ENCODE measurements at places on chromosomes 1 and 21.

DNA sequence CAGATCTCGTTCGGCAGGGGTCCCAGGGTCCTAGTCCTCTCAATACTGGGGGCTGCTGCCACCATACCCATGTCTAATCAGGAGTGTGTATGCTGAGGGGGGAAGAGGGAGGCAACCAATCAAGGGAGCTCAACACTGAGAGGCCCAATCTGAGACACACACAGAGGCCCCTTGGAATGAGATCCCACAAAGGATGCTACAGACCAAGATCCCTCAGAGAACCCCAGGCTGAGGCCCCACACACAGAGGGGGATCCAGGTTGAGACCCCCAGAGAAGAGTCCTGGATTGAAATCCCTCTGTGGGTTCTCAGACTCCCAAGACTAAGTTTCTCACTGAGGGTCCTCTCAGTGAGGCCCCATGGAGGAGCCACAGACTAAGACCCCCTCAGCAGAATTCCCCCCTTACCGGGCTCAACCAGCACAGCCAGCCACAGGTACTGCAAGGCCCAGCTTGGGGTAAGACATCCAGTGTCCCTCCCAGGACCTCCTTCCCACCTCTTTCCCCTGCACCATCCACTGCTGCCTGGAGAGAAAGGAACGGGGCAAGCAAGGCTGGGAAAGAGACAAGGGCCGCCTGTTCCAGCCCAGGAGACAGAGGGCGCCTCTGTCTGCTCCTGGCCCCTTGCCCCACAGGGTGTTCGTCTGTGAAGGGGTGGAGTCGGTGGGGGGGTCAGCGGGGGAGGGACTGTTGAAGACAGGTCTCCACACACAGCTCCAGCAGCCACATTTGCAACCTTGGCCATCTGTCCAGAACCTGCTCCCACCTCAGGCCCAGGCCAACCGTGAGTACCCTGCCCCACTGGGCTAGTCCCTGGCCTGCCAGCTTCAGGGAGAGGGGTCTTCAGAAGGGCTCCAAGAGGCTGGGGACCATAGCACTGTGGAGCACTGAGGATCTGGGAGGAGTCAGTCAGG, at the start of gene S100A1:
S100A1 (plus strand) TSS at position 720 of the 912 bp plus-strand sequence. CDS start 2,088 bp downstream, outside the sequence.
- no peak for DNase-seq

- DNase-seq, result no peak
These were observed 12.0 kb downstream of the PROK1 start for GRCh38 chr1:110462964-110463363.

- no peak for DNase-seq
These were observed 68.8 kb downstream of the GRIK3 start for GRCh38 chr1:36965275-36966159.

- peak; percentile 88 for DNase-seq
These were observed 150.1 kb upstream of the SOD1 start for GRCh38 chr21:31509194-31510017.

GRCh38 chr1:42381280-42381673, 685 bp downstream of the RIMKLA start:
- no peak for DNase-seq

DNA sequence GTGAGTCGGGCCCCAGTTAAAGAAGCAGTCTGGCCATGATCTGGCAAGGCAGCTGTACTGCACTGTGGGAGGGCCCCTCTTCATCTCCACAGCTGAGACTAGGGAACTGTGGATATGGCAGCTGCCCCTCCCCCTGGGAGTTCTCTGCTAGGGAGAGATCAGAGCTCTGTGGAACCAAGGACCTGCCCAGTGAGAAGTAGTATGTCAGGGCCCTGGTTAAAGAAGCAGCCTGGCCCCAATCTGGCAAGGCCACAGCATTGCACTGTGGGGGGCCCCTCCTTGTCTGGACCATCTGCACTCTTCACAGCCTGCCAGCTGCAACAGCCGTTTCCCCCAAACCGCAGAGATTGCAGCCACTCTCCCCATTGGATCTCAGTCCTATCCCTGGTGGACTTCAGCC, 208.5 kb downstream of the DNAH14 start:
- DNase-seq, result no peak

- DNase-seq, result peak; percentile 67
These were observed 37.0 kb downstream of the CAPN8 start for GRCh38 chr1:223628233-223629125.

DNA sequence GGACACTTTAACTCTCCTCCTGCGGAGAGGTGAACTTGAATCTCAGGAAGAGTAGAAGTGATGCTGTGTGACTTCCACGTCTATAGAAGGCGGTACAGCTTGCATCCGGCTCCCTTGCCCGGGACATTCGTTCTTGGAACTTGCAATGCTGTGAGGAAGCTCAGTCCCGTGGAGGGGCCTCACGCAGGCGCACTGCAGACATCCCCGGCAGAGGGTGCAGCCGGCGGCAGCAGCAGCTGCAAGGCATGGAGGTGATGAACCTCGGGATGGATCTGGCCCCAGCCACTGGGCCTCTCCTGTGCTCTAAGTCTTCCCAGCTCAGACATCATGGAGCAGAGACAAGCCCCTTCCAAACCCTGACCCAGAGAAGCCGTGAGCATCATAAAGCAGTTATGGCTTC, 61.8 kb upstream of the SOD1 start:
- DNase-seq, result no peak

DNA sequence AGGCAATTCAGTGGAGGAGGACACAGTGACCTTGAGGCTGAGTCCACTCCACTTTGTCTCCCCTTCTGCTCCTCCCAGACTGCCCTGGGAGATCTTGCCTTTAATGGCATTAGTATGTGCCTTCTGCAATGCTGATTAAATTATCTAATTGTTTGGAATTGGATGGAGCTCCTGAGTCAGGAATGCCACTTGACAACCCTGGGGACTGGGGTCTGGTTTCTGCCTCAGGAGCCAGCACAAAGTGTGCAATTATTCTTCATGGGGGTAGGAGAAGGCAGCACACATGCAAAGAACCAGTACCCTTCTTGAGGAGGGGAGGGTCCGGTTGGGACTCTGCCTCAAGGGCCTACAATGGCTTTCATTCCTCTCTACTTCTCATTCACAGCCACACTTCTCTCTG, 11.9 kb upstream of the PLXNA2 start:
- DNase-seq, result no peak

GRCh38 chr1:205309741-205310140, 11.8 kb downstream of the NUAK2 start:
- no peak for DNase-seq

- no peak for DNase-seq
These were observed 98.3 kb downstream of the LYPLAL1 start for GRCh38 chr1:219271818-219272535.

DNA sequence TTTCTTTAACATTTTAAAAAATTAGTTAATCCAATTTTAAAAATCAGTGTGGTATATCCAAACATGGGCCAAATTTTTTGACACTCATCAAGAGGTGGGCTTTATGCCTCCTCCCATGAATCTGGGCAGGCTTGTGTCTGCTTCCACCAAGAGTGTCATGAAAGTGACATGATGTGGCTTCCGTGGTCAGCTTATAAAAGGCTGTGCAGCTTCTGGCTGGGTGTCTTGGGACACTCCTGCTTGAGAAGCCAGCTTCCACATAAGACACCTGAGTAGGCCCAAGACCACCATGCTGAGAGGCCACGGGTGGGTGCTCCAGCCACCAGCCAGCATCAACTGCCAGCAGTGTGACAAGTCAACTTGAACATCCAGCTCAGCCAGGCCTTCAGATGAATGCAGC, 74.3 kb upstream of the RUNX3 start:
- DNase-seq, result no peak

DNA sequence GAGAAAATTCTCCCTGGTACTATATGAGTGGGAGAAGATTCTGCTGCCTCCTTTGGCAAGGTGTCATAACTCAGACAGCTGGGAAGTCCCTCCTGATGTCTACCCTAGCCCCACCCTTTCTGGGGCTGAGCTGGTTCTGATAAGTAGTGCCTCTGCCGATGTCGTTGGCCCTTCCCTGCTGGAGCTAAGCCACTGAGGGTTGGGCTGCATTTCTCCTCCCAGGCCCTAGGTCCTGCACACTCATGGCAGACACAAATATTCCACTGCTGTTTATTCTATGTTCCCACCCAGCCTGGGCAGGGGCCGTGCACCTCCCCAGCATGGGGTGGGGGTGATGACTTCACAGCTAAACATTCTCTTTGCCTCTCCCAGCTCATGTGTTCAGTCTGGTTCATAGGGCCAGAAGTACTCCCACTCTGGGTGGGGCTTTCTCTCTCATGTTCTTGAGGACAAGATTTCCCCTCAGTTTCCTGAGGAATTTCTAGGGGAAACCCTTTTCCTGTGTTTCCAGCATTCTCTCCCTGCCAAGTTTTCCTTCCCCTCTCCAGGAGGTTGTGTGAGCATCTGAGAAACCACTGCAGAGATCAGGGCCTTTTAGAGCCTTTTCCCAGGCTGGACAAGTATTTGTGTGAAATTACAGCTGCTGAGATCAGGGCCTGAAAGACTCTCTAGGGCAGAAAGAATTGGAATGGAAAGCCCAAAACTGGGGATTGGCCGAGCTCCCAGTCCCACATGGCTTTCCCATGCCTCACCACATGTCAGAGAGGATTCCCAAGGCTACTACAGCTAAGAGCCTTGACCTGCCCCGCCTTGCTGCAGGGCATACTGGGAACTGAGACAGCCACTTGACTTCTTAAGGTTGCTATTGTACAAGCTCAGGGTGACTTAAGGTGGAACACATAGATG, 66.2 kb downstream of the ATP2B4 start:
- DNase-seq, result no peak

DNA sequence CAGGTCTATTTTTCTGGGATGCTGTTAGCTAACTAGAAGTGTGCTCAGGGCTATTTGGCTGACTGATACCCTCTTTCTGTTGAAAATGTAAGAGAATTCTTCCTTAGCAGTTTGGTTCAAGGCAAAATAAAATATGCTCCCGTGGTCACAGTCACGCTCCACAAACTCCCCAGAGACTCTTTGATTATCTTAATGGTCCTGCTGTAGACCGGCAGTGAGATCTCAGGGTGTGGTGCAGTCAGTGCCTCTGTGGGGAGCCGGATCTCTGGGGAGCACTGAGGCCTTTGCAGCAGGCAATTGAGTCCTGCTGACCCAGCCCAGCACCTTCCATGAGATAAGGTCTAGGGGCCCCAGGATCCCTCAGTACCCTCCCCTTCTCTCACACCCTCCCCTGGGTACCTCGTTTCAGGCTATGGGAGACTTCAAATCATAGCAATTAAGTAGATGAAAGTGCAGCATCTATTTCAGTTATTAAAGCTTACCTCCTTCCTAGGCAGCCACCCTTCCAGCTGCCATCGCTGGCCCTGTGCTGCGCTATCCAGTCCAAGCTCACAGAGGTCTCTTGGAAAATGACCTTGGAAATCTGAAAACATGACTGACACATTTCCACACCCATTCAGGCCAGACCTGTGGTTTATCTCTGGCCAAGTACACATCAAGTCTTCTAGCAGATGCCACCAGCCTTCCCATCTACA, 98.1 kb downstream of the SEC16B start:
- DNase-seq, result no peak

DNA sequence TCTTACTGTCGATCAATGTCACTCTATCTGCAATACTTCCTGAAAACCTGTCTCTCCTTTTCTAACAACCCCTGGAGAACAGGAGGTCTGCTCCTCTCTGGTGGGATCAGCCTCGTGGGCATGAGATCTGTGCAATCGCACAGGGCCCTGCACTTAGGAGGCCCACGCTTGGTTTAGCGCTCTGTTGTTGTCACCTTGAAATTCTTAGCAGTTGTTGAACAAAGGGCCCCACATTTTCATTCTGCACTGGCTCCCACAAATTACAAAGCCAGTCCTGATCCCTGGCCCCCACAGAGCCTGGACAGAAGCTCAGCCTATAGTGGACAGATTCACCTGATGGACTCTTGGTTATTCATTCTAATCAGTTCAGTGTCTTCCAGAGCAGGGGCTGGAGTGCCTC, 18.6 kb downstream of the SPOCD1 start:
- no peak for DNase-seq

DNA sequence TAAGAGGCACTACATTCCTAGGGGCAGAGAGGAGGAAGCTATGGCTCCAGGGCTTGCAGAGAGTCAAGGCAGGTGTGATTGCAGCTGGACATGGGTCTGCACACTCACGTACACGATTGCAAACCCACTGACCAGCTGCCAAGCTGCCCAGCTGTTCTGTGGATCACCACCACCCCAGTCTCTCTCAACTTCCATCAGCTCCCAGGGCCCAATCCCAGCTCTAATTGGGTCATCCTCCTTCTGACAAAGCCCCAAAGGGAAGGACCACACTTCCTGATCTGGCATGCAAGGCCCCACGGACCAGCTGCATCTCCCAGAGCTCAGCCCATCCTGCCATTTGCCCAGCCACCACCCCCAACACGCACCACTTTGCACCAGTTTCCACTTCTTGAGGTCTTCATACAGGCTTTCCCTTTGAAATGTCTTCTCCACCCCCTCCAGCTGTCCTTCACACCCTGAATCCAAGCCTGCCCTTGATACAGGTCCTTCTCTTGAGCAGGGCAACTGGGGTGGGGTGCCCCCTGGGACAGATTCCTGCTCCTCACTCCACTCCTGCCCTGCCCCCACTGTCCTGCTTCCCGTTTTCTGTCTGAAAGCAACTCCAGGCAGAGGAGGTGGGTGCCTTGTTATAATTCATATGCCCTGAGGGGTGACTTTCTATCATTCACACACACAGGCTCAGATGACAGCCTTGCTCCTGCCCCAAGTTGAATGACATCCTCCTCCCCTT, 179.4 kb upstream of the EDN2 start:
- no peak for DNase-seq

GRCh38 chr1:24659166-24659904, 16.2 kb downstream of the SRRM1 start:
- DNase-seq, result no peak

- no peak for DNase-seq
These were observed 15.9 kb upstream of the PEAR1 start for GRCh38 chr1:156877433-156878170.

GRCh38 chr1:33441088-33441745, 10.3 kb upstream of the PHC2 start:
- no peak for DNase-seq

- no peak for DNase-seq
These were observed 14.4 kb downstream of the COLGALT2 start for GRCh38 chr1:184023171-184023570.

GRCh38 chr1:172137703-172138454, 282.6 kb upstream of the C1orf105 start:
- DNase-seq, result no peak

DNA sequence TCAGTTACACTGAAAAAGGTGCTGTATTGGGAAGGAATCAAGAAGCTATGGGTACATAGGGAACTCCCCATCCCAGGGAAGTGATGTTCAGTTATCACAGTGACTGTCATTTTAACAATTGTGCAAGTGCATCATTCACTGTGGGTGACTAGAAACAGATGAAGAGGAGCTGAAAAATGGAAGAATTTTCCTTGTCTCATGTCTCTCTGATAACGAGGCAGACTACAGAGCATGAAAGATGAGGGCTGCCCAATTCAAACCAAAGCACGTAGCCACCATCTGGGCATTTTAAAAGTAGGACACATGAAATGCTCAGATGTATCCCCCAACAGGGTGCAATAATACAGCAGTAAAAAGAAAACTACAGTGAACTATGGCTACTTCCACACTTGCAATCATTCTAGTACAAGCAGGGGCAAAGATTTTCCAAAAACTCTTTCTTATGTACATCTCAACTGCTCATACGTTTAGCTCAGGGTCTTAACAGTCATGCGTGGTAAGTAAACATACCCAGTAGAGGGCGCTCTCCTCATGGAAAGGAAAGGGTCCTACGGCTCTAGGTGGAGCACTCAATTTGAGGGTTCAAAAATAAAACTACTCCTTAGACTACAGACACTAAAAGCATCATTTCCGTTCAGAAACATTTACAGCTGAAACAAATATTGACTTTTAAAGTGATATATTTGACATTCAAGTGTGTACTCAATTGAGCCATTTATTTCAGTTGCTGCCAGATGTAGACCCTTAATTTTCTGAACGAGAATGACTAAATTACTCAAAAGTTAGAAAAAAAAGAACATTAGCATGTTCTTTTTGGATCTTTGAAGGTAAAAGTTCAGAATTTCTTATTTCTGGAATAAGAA, 143.2 kb downstream of the KCTD3 start:
- no peak for DNase-seq
